Amygdala (tissue), 56 donors: ENCODE measurements at places on chromosomes 5 and 9.

- no peak for DNase-seq
Measured at GRCh38 chr9:72485821-72486593, 35.4 kb upstream of the TMC1 start.

DNA sequence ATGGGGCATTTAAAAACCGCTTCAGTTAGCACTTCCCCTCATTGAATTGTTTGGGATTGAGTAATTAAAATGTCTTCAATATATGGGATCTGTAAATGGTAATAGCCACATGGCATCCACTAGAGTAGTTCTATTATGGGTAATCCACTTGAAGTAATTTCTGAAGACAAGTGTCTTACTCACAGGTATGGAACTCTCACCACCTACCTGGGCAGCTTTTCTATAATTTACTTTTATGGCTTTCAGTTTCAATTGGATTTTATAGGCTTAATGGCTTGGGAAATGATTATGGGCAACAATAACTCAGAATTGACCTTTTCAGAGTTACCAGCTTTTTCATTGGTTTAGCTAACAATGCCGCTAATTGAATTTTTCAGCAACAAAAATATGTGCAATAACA, 597.9 kb downstream of the PTPRD start:
- DNase-seq, result no peak

GRCh38 chr5:157989296-157989695, 130.4 kb upstream of the CLINT1 start:
- DNase-seq, result no peak

- DNase-seq, result no peak
Measured at GRCh38 chr9:116190637-116191396, 37.2 kb downstream of the PAPPA start.

GRCh38 chr9:98860871-98861293, 53.4 kb downstream of the GALNT12 start:
- DNase-seq, result peak; percentile 5

- DNase-seq, result no peak
Measured at GRCh38 chr9:91282292-91282691, 79.4 kb downstream of the AUH start.

- DNase-seq, result no peak
Measured at GRCh38 chr9:16191191-16191590, 638.3 kb downstream of the CCDC171 start.

DNA sequence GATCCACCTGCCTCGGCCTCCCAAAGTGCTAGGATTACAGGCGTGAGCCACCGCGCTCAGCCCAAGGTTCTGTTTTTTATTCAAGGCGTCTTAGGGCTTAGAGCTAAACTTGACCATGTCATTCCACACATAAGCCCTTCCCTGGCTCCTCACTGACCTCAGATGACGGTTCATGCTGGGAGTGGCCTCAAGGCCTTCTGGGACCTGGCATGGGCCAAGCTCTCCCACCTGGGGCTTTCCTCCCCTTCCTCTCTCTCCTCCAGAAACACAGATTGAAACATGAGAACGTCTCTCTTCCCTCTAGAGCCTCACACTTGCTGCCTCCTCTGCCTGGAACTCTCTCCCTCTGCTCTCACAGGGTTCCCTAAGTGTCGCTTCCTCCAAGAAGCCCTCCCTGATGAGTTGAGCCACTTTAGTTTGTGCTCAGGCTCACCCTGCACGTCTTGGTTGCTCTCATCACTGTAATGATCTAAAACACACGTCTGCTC, 155.6 kb upstream of the IER5L start:
- DNase-seq, result no peak

- DNase-seq, result peak; percentile 19
Measured at GRCh38 chr9:9002826-9003583, 1203.4 kb upstream of the DMAC1 start.

DNA sequence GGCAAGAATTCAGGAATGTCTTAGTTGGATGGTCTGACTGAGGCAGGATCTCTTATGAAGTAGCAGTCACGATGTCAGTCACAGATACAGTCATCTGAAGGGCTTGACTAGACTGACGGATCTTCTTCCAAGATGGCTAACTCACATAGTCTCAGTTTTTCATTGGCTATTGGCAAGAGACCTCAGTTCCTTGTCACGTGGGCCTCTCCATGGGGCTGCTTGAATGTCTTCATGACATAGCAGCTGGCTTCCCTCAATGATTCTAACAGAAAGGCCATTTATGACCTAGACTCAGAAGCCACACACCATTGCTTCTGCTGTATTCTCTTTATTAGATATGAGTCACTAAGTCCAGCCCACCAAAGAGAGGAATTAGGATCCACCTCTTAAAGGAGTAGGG, 4.7 kb downstream of the APC start:
- DNase-seq, result no peak

GRCh38 chr9:83027153-83027891, 35.6 kb downstream of the RASEF start:
- no peak for DNase-seq

GRCh38 chr9:123483191-123483803, 127.3 kb downstream of the CRB2 start:
- no peak for DNase-seq

- peak; percentile 34 for DNase-seq
Measured at GRCh38 chr9:34253460-34253837, 74.6 kb downstream of the UBAP1 start.

GRCh38 chr5:122259995-122260394, 52.0 kb upstream of the SNCAIP start:
- DNase-seq, result no peak
